ENCODE measurements at places on chromosomes 5 and 9.

DNA sequence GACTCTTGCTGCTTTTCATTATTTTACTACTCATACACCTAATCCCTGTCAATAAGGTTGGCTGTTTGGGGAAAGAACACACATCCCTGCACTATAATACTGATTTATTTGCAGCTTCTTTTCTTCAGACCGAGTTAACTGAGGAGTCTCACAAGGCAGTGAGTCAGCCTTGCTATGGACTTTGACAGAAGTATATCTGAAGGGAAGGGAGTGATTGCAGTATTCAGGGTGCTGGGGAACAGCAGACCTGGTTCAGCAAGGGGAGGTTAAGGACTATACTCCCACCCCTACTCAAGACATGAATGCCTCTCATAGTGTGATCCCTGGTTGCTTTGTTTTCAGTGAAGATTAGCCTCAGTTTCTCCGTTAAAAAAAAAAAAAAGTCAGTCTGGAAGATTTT, 99.8 kb downstream of the TLE4 start:
- DNase-seq: no peak

GRCh38 chr5:129094924-129095899, 663 bp downstream of the ISOC1 start:
- DNase-seq: no peak

- DNase-seq: no peak
Observed at GRCh38 chr9:93974151-93974550, 19.0 kb upstream of the BARX1 start.

DNA sequence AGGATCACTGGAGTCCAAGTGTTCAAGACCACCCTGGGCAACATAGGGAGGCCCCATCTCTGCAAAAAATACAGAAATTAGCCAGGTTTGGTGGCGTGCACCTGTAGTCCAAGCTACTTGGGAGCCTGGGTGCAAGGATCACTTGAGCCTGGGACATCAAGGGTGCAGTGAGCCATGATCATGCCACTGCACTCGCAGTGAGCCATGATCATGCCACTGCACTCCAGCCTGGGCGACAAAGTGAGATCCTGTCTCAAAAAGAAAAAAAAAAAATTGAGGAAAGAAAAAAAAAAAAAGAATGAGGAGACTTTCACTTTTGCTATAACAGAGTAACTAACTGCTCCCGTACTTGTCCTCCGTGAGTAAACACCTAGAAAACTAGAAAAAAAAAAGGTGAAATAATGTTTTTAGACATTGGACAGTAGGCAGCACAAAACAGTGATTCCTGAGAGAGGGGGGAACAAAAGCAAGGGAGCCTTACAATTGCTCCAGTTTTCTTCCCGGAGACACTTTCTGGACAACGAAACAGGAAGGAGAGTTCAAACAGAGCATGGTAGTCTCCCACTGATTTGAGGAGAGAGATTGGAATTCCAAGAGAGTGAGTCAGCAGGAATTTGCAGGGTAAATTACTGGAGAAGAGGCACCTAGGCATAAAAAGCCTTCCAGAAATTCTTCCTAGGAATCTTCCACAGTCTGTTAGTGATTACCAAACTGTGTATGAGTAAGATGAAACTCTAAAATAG, 6.9 kb upstream of the ZBTB5 start:
- DNase-seq: no peak

DNA sequence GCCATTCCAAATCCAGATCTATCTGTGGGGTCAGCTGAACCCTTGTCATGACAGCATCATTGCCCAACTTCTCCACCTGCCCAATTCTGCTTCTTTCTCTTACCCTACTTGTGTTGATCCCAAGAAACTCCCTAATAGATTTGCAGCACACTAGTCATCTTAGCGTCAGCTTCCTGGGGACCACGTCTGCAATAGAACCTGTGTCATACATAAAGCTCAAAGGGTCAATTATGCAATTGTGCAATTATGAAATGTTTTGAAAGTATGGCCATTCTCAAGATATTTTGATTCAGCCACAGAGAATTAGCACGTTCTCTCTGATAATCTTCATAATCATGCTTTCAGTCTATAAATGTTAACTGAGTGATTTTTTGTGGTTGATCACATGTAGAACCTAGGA, 87.4 kb upstream of the PAPPA start:
- no peak for DNase-seq

DNA sequence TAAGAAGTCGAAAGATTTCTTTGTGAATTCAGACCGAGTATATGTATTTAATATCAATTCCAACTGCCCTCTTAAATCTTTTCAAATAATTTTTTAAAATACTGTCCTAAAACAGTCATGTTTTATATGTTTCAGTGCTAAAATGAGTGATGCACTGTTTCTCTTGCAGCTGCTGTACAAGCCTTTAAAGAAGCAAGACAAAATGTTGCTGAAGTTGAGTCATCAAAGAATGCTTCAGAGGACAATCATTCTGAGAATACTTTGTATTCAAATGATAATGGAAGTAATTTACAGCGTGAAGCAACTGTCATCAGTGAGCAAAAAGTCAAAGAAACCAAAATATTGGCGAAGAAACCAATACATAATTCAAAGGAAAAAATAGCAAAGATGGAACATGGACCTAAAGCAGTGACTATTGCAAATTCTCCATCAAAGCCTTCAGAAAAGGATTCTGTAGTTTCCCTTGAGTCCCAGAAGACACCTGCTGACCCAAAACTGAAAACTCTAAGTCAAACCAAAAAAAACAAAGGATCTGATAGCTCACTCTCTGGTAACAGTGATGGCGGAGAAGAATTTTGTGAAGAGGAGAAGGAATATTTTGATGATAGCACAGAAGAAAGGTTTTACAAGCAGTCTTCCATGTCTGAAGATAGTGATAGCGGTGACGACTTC, 58.0 kb downstream of the LOX start:
- no peak for DNase-seq

DNA sequence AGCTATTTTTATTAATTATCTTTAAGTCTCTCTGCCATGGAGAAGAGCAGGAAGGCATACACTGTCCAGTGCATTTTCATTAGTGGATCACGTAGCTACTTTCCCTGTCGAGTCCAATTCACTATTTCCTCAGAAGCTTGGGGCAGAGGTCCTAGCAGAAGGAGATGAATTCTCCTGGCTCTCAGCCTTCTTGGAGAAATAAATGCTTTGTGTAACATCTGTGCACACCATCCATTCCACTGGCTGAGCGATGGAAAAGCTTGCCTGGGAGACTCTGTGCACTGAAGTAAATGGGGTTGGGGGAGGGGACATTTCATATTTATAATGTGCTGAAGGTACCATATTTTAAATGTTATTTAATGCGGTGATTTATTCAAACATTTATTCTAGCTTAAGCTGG, 23.4 kb downstream of the PROP1 start:
- no peak for DNase-seq

DNA sequence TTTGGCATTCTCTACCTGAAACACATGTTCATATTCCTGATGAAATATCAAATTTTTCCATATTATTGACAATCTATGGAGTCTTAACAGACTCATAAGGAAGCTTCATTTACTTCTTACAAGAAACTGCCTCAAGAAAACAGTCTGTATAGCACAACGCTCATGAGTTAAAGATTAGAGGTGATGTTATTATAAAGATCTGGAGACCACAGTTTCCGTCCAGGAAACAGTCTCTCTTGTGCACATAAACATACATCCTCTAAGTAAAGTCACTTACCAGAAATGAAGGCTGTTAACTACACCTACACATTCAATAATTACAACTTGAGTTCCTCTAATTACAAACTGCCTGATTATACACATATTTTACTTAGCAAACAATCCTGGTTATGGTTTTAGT, 86.9 kb downstream of the RAPGEF6 start:
- no peak for DNase-seq

DNA sequence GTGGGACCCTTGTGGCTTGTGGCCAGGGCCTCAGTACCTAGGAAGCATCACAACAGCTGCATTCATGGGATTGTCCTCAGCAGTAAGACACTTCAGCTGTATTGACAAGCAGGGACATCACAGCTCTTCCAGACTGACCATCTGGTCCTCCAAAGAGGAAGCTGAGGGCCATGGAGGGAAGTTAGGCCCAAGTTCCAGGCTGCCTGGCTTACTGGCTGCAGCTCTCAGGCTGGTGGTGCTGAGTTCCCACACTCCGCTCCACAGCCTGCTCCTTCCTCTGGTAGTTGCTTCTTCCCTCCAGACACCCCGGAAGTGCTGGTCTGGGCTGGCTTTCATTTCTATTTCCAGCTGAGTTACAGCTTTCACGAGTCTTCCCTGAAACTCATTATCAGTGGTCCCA, 5.7 kb upstream of the STING1 start:
- DNase-seq: no peak

DNA sequence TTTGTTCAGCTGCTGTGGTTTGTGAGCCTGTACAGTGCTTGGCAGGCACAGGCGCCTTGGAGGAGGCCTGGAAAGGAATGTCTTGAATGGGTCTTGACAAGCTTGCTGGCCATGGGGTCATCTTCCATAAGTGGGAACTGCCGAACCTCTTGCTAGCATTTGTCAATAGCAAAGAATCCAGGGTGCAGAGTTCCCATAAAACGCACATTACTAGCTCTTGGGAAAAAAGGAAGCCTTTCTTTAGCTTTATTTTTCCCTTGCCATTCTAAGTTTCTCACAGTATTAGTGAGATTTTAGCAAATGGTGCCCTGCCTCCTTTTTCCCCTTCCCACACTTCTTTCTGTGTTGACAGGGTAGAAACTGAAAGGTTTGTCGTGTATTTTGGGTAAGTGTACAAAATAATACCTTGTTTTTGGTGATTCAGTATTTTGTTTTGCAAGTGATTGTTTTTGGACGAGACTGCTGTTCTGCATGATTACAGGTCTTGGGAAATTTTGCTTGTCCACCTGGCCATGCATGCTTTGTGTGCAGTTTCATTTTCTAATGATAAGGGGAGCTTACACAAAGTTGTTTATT, 82.0 kb downstream of the ADGRV1 start:
- no peak for DNase-seq
